Erythroblast (primary cell): ENCODE measurements at places on chromosomes 2 and 18.
A peak's percentile ranks its signal among the peaks of the same experiment; 100 is the strongest.

DNA sequence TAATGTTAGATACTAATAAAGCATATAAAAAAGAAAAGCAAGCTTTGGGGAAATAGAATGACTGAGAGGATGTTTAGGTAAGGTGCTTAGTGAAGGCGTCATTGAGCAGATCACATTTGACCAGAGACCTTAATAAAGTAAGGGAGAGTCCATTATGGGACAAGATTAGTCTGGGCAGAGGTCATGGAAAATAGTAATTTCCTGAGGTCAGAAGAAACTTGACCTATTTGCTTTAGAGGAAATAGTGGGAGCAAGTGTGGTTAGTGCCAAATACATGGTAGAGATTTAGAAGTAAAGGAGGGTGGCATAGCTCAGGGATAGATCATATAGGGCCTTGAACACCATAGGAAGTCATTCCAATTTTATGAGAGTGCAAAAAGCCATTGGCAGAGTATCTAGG, 24.5 kb upstream of the SLC8A1 start:
- DNase-seq = no peak

- DNase-seq = no peak
Observed at GRCh38 chr2:237547841-237548416, 18.4 kb upstream of the PRLH start.

DNA sequence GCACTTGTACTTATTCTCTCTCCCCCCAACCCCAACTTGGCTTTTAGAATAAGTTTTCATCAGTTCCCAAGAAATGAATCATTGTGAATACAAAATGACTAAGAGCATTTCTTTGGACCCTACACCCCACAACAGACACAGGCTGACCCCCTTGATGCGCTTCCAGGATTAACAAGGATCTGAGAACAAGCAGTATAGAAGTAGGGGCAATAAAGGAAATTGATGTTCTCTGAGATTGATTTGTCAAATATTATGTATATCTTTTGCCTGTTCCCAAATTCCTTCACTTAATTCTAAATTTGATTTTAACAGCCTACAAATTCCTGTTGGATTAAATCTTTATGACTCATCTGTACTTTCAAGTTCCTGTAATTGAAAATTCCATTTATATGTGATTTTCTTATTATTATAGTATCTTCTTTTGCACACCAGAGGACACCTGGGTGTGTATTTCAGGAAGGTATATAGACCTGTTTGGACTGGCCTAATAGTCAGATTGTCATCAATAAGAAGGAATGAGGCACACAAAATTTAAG, 10.2 kb upstream of the PTPN4 start:
- DNase-seq = no peak

DNA sequence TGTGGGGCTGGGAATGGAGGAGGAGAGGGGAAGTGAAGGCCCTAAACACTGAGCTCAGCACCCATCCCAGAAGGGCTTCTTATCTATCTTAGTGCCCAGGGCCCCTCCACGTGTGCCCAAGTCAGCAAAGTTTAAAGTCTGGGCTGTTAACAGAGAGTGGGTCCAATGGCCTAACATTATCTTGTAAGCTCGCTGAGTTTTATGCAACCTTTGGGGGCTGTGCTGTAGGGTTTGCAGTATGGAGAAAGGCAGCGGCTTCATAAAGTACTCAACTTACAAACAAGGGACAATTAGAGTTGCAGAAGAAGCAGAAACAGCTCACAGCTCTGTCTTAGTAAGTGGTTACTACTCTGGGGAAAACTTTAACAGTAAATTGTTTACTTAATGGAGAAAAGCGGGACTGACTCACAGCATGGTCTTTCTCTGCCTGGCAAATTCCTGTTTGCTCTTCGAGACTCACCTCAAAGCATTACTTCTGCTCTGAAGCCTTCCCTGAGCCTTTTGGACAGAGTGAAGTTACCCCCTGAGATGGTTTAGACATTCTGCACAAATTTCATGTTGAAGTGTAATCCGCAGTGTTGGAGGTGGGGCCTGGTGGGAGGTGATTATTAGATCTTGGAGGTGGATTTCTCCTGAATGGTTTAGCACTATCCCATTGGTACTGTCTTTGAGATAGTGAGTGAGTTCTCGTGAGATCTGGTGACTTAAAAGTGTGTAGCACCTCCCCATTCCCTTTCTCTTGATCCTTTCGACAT, 9.0 kb downstream of the ENOSF1 start:
- no peak for DNase-seq

GRCh38 chr2:132984731-132985130, 314.7 kb upstream of the LYPD1 start:
- no peak for DNase-seq

GRCh38 chr18:6885992-6886796, 156.7 kb downstream of the ARHGAP28 start:
- peak; percentile 67 for DNase-seq

- peak; percentile 26 for DNase-seq
Observed at GRCh38 chr2:138503652-138504051, 2.1 kb downstream of the SPOPL start.

DNA sequence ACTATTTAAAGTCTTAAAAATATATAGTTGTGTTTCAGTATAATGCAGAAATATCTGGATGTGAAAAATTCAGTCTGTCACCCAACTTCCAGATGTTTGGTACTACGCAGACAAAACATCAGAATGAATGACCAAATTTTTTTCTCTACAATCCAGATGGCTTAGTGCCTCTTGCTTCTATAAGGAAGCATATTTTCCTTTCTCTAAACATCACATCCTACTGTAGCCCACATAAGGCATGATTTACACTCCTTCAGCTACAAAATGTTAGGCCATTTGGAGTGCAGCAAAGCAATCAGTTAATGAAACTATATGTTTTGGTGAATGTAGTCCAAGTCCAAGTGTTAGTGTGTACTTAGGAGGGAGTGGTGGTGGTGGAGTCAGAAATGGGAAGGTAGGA, 162.9 kb upstream of the SIX2 start:
- no peak for DNase-seq

DNA sequence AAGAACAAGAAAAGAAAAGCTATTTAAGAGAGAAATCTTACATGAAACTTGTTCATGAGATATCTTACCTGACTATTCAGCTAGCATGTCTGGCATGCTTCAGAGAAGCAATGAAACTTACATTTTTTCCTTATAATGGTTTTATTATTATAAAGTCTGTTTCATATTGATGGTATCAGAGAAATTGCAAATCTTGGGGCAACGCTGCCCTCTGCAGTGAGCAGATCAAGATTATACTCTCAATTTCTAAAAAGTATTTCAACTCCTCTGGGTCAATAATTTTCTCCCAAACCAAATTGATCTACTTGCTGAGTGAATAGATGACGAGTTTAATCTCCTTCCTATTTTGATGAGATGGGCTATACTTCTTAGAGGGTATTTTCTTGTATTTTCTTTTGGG, 235.6 kb downstream of the NUP35 start:
- DNase-seq = no peak

GRCh38 chr2:205696331-205696926, 14.1 kb downstream of the NRP2 start:
- no peak for DNase-seq

- DNase-seq = no peak
Observed at GRCh38 chr18:70234667-70235459, 29.4 kb upstream of the RTTN start.

- peak; percentile 55 for DNase-seq
Observed at GRCh38 chr2:189412330-189412953, 28.8 kb upstream of the WDR75 start.

DNA sequence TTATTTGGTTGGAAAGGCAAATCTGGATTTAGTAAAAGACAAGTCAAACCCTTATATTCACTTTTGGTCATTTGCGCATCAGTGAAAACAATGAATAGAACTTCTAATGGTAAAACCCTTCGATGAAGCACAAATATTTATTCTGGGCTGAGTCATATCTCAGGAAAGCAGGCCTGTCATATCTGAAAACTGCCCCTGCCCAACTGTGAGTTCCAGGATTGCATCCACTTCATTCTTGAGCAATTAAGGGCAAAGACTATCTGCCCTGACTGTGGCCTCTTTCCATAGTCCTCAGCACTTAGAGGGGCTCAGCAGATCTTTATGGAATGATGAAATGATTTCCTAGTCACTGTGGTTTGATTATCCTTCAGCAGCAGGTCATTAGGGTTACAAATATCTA, 795.2 kb upstream of the ID2 start:
- DNase-seq = peak; percentile 7

- DNase-seq = peak; percentile 35
Observed at GRCh38 chr2:182666674-182667314, 49.3 kb upstream of the DNAJC10 start.

DNA sequence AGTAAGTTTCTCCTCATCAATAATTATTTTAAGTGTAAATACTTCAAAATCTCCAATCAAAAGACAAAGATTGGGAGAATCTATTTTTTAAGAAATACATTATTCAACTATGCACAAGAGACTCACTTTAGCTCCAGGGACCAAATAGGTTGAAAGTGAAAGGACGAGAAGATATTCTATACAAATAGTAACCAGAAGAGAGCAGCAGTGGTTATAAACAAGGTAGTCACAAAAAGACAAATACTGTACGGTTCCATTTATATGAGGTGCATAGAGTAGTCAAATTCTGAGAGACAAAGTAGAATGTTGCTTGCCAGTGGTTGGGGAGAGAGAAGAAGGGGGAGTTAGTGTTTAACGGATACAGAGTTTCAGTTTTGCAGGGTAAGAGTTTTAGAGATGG, 69.8 kb downstream of the POU3F3 start:
- DNase-seq = no peak

- no peak for DNase-seq
Observed at GRCh38 chr2:57080035-57080434, 896.2 kb downstream of the CCDC85A start.

DNA sequence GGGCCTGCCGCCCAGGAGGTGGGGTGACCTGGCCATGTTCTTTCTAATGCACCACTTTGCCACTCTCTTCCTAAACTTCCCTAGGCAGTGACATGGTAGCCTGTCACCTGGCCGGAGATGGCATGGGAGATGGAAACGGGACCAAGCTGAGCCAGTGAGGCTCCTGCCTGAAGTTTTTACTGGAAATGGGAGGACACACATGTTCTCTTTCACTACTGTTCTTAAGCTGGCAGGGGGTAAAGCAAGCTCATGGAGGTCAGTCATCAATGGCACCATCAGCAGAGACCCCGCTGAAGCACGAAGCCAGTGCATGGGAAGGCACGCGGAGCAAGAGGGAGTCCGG, 50.7 kb downstream of the ATIC start:
- DNase-seq = no peak

- DNase-seq = no peak
Observed at GRCh38 chr2:40126006-40126405, 325.9 kb downstream of the SLC8A1 start.

- no peak for DNase-seq
Observed at GRCh38 chr2:130837175-130837810, 579 bp downstream of the ARHGEF4 start.

- DNase-seq = no peak
Observed at GRCh38 chr2:140424471-140424870, 1644.3 kb upstream of the NXPH2 start.

DNA sequence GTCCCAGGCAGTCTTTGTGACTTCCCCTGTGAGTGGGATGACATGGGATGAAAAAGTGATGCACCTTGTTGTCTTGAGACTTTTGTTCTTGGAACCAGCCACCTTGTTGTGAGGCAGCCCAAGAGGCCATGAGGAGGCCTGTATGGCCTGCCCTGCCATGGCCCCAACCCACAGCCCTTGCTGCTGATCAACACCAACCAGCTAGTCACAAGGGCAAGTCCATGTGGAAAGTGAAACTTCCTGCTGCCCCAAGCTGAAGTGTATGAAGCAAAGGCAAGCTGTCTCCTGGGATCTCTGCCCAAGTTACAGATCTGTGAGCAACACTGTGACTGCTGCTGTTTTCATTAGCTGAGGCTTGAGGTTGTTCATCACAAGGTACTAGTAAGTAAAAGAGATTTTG, 21.6 kb downstream of the TMEM18 start:
- no peak for DNase-seq

DNA sequence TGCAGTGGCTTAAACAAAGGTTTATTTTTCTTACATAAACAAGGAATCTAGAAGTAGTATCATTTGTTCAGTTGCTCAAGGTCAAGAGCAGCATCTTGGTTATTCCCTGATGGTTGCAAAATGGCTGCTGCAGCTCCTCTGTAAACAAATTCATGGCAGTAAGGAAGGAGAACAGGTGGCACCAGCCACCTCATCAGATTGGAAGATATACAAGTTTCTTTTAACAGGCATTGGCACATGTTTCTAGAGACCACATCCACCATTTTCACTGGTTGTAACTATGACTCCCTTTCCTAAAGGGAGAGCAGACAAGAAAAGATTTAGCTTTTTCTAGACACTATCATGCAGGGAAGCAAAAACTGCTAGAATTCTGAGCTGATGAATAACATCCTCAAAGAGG, 46.3 kb downstream of the PKDCC start:
- no peak for DNase-seq

DNA sequence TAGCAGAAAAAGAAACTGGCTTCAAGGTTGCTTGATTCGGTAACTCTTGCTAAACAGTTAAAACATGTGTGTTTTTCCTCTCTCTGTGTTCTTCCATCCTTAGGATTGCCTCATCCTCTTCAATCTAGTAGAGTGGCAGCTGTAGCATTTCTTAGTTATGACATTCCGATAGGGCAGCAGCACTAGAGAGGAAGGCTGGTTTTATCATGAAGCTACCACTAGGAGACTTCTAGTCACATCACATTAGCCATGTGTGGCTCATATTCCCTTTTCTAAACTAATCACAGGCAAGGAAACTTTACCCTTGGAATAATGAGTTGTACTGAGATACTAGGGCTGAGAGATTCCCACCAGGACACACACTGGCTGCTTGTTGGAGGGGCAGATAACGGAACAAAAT, 187.6 kb downstream of the DOK6 start:
- DNase-seq = no peak

DNA sequence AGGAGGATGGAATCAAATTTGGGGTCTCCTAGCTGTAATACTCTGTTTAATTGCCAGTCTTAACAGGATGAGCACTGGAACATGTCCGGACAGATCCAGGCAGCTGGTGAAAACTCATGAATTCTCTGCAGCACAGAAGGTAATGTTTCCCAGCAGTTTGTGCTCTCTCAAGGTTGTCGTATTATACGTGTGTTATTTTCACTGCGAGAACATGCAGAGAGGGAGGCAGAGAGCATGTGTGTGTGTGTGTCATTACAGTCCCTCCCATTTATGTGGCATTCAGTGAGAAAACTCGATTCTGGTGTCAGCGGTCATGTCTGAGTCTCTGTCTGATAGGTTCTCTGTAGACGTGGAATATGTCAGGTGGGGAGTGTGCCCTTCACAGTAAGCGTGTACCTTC, 150.2 kb upstream of the POU3F3 start:
- DNase-seq = no peak

- DNase-seq = no peak
Observed at GRCh38 chr2:9748577-9748976, 94.7 kb upstream of the TAF1B start.
